Common myeloid progenitor, CD34-positive (primary cell): ENCODE measurements at places on chromosomes 11 and 22.

GRCh38 chr11:111814557-111815320, 48.5 kb upstream of the PPP2R1B start:
- peak; percentile 3 for DNase-seq

DNA sequence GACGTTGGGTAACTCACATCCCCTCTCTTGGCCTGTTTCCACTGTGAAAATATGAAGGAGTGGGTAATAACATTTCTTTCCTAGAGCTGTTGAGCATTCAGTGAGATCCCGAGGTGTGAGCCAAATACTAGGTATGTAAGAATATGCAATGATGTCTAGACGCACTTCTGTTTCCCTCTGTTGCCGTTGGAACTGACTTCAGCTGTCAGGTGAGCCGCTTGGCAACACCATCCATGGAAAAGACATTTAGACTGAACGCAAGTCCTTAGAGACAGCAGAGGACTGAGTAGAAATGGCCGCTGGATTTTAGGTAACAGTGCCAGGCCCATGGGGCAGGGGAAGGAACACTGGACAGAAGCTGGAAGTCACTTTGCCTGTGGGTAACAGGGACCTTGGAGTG, 29.5 kb upstream of the SHANK2 start:
- DNase-seq, result no peak

DNA sequence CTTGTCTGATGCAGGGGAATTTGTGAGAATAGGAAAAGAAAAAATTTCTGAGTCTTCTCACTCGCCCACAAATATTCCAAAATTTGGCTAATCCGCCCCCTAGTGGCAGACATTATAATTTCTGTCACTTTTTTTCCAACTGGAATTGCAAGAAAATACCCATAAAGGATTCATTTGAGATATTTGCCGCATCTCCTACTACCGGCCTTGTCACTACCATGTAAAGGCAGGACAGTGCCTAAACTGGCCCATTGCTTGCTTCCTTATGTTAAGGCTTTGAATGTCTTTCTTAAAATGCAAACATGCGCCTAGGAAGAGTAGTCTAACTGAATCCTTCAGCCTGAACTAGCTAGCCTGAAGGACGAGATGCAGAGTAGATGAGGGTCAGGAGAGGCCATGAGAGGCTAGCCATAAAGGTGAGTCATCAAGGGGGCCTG, 9.3 kb upstream of the CEP295 start:
- DNase-seq, result peak; percentile 38

- no peak for DNase-seq
These were observed 36.4 kb downstream of the DKK3 start for GRCh38 chr11:11971906-11972547.

DNA sequence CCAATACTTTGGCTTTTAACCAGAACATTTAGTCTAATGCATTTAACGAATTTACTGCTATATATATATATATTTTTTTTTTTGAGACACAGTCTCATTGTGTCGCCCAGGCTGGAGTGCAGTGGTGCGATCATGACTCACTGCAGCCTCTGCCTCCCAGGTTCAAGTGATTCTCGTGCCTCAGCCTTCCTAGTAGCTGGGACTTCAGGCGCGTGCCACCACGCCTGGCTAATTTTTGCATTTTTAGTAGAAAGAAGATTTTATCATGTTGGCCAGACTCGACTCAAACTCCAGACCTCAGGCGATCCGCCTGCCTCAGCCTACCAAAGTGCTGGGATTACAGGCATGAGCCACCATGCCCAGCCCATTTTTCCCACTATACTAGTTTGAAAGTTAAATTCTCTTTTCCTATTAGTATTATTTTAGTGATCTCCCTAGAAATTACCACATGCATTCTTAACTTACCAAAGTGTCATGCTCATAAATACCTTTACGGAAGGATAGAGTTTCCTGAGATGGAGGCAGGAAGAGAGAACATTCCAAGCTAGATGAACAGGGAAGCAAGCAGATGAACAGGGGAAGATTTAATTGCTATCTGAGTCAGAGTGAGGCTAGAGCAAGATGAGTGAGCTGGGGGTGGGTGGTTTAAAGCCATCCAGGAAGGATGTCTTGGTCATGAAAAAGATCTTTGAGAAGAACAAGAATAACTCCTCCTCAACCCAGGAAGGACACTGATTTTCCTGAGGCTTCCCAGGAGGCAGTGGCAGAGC, 4.4 kb upstream of the PGAP2 start:
- no peak for DNase-seq

GRCh38 chr11:78914503-78914902, 339.8 kb upstream of the NARS2 start:
- DNase-seq, result no peak

DNA sequence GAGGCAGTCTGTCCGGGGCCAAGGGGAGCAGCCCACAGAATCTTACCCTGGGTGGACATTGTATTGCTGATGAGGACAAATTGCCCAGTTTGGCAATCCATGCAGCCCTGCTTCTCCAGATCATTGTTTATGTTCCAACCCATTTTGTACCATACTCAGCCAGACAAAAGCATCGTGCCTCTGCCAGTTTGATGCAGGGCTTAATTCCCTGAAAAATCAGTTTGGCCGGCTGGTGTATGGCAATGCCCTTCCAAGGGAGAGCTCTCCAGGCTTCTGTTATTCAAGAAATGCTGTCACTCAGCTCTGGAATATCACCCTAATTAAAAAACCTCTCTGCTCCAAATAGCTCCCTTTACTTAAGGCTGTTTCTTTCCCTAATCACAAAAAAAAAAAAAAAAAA, 697.7 kb downstream of the TBC1D22A start:
- no peak for DNase-seq
